Left colon (tissue), 2 donors: ENCODE measurements at places on chromosomes 13 and 19. TPM values are rescaled to one million over a fixed set of nuclear protein-coding genes. Genes with fewer than 3 reads are reported as not detected.

The C19orf33 gene
- total RNA-seq: 276 TPM

- DNase-seq: no peak
Measured at GRCh38 chr19:17411801-17412200, 6.4 kb upstream of the BST2 start.

DNA sequence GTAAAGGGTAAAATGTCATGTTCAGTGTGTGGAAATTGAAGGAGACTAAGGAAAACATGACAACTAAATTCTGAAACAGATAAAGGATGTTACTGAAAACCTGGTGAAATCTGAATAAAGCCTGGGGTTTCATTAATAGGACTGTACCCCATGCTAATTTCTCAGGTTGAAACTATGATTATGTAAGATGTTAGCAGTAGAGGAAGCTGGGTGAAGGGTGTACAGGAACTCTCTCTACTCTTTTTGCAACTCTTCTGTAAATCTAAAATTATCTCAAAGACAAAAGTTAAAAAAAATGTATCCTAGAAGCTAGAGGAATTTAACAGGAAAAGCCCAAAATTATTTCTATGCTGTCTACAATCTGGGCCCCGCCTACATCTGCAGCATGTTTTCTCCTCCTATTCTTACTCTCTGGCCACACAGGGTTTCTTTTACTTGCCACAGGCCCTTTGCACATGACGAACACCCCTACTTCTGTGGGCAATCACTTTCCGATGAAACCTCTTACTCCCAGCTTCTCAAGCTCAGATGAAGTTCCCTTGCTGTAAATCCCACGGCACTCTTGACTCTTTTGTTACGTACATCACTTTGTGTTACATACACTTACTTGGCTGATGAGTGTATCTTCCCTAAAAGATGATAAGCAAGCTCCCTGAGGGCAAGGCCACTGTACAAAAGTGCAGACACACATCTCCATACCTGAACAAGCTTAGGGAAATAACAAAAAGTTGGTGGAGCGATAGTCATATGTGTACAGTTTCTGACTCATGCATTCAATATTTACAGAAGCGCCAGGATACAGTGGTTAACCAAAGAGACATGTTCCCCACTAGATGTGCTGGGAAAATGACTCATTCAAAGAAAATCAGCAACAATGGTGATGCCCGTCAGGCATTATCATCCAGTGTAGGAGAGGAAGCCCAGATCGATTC, 32.6 kb downstream of the RUBCNL start:
- no peak for DNase-seq

The TMPRSS9 gene
- total RNA-seq: 0.34 TPM

DNA sequence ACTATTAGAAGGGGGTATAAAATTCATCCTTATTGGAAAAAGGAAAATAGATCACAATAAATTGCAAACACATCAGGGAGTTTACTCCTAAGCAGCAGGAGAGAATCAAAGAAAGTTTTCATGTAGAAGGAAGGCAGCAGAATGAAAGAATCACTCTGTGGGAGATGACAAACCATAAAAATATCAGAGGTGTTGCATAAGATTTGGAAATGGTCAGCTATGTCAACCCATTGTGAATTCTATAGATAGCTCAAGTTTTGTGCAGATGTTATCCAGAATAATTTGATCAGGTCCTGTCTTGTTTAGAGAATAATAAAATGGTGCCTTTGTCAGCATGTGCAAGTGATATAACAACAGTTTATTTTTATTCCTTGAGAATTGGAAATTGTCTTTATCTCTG, 622.4 kb downstream of the DCT start:
- DNase-seq: no peak

DNA sequence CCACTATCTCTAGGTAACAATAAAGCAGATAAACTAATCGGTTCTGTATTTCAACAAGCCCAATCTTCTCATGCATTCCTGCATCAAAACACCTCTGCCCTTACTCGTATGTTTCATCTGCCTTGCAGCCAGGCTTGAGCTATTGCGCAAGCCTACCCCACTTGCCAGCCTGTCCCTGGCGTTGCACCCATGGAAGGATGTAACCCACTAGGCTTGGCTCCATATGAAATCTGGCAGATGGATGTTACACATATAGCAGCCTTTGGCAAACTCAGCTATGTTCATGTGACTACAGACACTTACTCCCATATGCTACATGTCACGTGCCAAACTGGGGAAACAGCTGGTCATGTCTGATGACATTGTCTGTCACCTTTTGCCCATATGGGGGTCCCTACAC, 11.9 kb upstream of the ZNF549 start:
- no peak for DNase-seq

GRCh38 chr13:44301639-44302015, 72.0 kb upstream of the SERP2 start:
- no peak for DNase-seq

- DNase-seq: no peak
Measured at GRCh38 chr13:49046002-49046401, 70.3 kb downstream of the FNDC3A start.

The GNG7 gene
- 5.3 TPM for total RNA-seq

The NXNL1 gene
- not detected for total RNA-seq

DNA sequence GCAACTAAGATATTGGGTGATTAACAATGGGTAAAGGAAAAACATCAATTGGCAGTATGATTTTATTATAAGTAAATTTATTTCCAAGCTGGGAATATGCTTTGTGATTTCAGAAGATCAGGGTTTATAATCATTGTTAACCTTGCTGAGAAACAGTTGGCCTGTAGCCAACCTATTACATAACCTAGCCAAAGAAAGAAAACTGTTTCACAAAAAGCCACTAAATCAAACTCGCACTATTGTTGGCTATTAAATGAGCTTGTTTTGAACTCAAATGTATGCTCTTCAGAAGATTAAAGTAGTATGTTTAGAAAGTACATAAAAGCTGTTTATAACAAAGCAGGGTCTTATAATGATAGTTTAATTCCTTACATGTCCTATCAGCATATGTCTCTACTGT, 151.7 kb downstream of the LHFPL6 start:
- DNase-seq: no peak
